Urinary bladder (tissue), 4 donors: ENCODE measurements at places on chromosomes 12 and 14.
A peak's percentile ranks its signal among the peaks of the same experiment; 100 is the strongest.

GRCh38 chr12:2669560-2669959, 125.2 kb upstream of the FKBP4 start:
- no peak for DNase-seq

DNA sequence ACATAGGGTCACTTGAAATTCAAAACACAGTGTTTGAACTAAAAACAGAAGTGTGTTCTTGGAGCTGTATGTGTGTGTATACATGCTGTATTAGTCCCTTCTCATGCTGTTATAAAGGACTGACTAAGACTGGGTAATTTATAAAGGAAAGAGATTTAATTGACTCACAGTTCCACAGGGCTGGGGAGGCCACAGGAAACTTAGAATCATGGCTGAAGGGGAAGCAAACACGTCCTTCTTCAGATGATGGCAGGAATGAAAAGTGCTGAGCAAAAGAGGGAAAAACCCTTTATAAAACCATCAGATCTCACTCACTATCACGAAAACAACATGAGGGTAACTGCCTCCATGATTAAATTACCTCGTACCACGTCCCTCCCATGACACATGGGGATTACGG, 224.1 kb downstream of the BCAT1 start:
- no peak for DNase-seq

GRCh38 chr12:52181746-52182145, 10.1 kb downstream of the KRT80 start:
- DNase-seq, result no peak

- DNase-seq, result no peak
These were observed 442.2 kb downstream of the ADAMTS20 start for GRCh38 chr12:43109631-43110345.

DNA sequence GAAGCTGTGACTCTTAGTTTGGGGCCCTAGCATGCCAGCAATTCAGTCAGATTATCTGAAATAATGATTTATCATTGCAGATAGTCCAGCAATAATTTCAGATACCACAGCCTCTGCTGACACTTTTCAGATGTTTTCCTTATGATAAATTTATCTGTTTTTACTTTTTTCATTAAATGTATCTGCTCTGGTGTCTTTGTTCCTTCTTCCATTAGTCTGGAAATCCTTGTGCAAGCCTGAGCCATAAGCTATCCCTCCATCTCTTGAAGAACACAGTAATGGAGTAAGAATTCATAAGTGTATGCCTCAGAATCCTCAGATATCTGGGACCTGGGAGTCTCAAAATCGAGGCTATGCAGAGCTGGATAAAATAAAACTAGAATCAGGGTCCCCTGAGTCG, 146.4 kb upstream of the KRR1 start:
- no peak for DNase-seq

GRCh38 chr12:49975318-49975761, 2.6 kb downstream of the AQP6 start:
- DNase-seq, result no peak

DNA sequence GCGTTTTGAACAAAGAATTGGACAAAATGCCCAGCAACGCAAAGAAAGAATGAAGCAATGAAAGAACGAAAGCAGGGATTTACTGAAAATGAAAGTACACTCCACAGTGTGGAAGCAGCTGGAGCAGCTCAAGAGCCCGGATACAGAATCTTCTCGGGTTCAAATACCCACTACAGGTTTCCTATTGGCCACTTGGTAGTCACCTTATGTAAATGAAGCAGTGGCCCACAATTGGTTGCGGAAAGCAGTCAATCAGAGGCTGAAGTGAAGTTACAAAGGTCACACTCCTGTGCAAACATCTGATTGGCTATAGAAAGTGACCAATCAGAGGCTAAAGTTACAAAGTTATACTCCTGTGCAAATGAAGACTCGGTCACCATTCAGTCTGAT, 15.0 kb upstream of the PPP1R13B start:
- no peak for DNase-seq

DNA sequence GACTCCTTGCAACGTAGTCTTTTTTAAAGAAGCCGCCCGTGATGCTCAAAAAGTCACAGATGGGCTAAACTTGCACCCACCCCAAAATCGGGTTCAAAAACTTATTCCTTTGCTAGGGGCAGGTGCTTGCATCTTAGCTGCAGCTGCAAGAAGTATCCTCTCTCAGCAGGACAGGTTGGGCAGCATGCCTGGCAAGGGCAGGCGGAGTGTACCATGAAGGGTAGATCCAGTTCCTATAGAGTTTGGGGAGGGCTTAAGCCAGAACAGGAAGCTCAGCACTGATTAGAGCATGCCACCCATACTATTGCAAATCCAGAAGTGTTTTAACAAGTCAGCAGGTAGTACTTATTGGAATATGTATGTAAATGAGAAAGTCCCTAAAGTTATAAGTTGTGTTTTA, 48.7 kb downstream of the CPM start:
- peak; percentile 6 for DNase-seq

DNA sequence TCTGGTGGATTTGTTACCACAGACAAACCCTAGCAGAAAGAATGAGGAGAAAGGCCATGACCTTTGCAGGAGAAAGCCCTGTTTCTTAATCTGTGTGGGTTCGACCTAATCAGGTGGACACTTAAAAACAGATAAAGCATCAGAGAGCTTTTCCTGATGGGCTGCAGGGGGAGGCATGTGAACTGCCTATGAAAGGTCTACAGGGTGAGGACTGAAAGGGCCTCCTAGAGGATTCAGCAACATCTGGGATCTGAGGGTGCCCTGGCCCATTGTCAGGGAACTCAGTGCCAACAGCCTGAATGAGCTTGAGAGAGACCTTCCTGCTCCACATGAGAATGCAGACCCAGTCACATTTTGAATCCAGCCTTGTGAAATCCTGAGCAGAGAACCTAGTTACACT, 178.8 kb upstream of the DDHD1 start:
- no peak for DNase-seq

DNA sequence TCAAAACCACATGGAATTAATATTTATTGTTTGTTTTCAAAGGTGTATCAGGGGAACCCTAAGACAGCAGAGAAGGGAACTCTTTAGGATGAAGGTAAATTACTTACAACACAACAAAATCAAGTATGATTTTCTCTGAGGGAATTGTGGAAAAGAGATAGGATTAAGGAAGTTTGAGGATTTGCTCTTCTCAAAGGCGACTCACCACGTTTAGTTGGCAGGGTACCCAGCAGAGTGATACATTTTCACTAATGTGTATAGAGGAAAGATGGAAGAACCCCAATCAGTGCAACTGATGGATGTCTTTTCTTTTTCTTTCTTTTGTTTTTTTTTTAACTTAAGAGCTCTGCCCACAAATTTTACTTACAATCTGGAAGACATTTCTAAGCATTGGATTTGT, 499.2 kb downstream of the CCER1 start:
- DNase-seq, result no peak

- peak; percentile 52 for DNase-seq
These were observed 74.3 kb upstream of the CPM start for GRCh38 chr12:69007101-69007854.

DNA sequence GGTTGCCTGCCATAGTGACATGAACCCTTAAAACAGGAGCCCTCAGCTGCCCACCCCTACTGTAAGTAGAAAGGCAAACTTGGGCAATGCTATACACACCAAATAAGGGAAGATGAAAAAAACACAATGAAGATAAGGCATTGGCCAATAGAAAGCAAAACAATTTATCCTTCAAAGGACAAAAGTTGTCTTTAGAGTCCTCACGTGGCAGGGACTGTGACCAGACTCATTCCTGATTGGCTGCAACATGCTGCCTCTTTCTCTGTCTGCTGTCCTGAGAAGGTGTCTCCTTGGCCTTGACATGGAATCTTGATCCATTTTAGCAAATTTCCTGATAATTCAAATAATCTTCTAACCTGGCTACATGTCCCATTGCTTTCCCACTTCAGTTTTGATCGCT, 131.9 kb downstream of the GPR135 start:
- DNase-seq, result no peak

DNA sequence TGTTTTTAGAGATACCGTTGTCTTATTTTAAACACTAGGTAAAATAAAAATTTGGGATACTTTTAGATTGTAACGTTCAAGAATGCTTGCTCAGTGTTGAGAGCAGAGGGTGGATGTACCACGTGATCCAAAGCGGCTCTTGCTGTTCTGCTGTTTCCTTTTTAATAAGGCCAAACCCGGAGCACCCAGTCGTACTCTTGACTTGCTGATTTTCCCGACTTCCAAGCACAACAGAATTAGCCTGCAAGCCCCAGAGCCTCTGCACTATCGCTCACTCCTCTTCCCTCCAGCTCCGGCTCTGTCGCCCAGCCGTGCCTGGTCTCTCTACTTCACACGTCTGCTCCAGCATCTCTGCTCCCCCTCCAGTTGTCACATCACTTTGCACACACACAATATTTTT, 77.3 kb downstream of the EMP1 start:
- no peak for DNase-seq

DNA sequence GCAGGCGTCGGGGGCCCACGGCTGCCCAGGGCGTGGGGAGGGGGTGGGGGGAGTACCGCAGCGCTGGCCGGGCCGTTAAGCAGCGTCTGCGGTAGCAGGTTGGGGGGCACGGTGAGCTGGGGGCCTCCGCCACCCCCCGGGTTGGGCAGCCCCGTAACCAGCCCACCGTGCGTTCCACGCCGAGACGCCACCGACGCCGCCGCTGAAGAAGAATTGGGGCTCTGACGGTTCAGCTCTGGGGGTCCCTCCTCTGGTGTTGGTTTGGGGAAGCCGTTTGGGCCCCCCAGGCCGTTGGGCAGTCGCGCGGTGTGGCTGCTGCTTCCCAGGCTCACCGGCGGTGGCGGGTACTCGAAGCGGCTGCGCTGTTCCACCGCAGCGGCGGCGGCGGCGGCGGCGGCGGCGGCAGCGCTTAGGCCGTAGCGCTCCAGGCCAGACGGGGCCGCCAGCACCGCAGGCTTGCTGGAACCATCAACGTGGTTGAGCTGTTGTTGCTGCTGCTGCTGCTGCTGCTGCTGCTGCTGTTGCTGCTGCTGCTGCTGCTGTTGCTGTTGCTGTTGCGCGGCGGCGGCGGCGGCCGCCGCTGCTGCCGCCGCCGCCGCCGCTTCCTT, 1.5 kb downstream of the IRF2BPL start:
- no peak for DNase-seq

GRCh38 chr14:68439676-68440075, 353.2 kb downstream of the ZFP36L1 start:
- DNase-seq, result no peak

GRCh38 chr12:25071366-25071765, 122.5 kb upstream of the BCAT1 start:
- DNase-seq, result no peak

- no peak for DNase-seq
These were observed 217.4 kb upstream of the RTL1 start for GRCh38 chr14:101120641-101121507.

GRCh38 chr12:75554556-75554880, 43.1 kb upstream of the KRR1 start:
- DNase-seq, result no peak

DNA sequence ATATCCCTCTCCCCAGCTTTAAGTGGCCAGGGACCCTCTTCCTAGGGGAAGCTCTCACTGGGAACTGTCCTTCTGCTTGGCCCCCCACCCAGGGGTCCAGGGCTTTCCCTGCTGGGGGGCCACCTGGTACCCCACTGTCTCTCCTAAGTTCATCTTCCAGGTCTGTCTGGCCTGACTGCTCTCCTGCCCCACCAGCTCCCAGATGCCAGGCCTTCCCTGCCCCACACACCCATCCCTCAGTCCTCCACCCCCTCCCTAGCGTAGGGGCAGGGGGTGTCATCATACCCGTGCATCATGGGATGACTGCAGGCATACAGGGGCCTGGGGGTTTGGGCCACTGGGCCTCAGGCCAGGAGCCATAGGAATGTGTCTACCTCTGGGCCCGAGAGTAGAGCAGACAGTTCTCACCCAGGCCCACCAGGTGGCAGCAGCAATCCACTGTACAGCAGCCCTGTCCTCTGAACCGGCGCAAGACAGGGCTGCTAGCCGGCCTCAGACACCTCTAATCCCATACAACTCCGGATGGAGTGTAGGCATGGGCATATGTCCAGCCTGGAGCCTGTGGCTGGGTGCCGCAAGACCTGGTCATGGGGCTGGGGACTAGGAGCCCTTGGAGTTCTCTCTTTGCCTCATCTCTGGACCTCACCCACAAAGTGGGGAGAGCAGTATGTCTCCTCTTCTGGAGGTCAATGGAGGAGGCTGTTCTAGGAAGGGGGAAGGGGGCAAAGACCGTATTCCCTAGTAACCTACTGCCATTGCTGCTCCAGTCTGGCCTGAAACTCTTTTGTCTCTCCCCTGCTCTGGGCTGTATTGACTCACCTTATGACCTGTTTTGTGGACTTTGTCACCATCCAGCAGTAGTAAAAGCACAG, 10.0 kb upstream of the SMARCD1 start:
- DNase-seq, result peak; percentile 58

DNA sequence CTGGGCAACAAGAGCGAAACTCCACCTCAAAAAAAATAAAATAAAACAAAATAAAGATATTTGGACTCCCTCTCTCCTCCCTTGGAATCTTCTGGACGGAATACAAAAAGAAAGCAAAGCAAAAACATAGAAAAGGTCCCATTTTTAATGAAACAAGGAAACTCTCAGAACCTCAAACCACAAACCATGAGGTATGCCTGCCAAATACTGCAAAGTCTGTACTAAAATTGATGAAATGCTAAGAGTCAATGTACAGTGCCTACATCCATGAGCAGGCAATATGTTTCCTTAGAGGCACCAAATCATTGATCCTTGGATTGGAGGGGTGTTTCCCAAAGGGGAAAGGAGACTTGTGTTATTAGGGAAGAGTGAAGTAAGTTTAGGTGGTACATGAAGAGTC, 8.2 kb upstream of the RPS6KA5 start:
- no peak for DNase-seq
